ENCODE measurements at places on chromosomes 3 and 15. TPM values are rescaled to one million over a fixed set of nuclear protein-coding genes. Genes with fewer than 3 reads are reported as not detected.

- H3K4me3 ChIP-seq, result no peak overlapping the region
- no peak overlapping the region for H3K27ac ChIP-seq
- no peak for DNase-seq
- H3K4me1 ChIP-seq, result peaks cover 5% of the 10 kb centered on the region
- H3K27me3 ChIP-seq, result peaks cover 5% of the 10 kb centered on the region
Measured at GRCh38 chr15:86483936-86484335, 404.3 kb downstream of the AGBL1 start.

Gene PLCH1
- 1.1 TPM for total RNA-seq

DNA sequence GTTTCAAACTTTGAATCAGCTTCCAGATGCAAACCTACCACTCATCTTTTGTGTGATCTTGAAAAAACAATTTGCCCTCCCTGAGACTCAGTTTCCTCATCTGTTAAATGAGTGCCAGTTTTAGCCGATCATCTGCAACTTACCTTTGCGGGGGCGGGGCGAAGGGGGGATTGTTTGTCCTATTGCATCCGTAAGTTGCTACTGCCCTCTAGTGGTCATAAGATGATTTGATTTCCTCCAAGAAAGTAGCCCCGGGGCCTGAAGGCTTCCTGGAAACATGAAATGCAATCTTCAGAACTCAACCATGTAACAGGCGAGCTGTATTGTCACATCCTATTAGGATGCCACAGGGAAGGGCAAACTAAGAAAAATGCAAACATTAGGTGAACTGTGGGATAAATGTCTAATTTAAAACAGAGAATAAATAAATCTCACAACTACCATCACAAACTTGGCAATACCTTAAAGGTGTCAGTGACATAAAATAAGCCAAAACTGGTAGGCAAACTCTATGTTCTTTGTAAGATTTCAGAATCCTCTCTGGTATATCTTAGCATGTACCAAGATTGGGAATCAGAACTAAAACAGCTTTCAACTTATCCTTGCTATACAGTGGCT is 63.5 kb upstream of the CLDN18 start:
- no peaks in the 10 kb centered on the region for H3K4me1 ChIP-seq
- no peaks in the 10 kb centered on the region for H3K36me3 ChIP-seq
- peak; percentile 43 for DNase-seq
- no peaks in the 10 kb centered on the region for H3K27me3 ChIP-seq

Gene ANKRD63
- not detected for total RNA-seq

DNA sequence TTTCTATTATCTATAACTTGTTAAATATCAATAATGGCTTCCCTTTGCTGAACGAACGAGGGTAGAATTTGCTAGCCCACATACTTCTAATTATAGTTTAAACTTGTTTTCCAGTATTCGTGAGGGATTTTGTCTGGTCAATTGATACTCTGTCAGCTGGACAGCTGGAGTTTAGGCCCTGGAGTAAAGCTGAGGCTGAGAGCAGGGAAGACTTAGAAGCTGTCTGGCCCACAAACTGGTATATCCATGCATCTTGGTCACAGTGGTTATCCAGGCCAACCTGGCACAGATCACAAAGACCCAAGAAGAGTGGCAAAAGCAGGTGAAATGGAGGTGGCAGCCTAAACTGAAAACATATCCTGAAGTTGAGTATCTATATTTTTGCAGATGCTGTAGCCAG is 19.3 kb downstream of the ARHGAP31 start:
- H3K36me3 ChIP-seq, result peaks cover 4% of the 10 kb centered on the region
- no peak overlapping the region for H3K4me3 ChIP-seq

GRCh38 chr3:66053550-66054094 is 14.9 kb upstream of the MAGI1 start:
- no peaks in the 10 kb centered on the region for H3K36me3 ChIP-seq
- H3K27ac ChIP-seq, result no peak overlapping the region
- H3K27me3 ChIP-seq, result no peaks in the 10 kb centered on the region
- H3K4me1 ChIP-seq, result no peaks in the 10 kb centered on the region
- H3K4me3 ChIP-seq, result no peak overlapping the region
- DNase-seq, result no peak

Gene SPESP1
- 0.58 TPM for total RNA-seq

GRCh38 chr3:54845551-54845950 is 82.3 kb downstream of the LRTM1 start:
- H3K27me3 ChIP-seq, result no peaks in the 10 kb centered on the region
- no peaks in the 10 kb centered on the region for H3K36me3 ChIP-seq
- H3K27ac ChIP-seq, result no peak overlapping the region
- no peaks in the 10 kb centered on the region for H3K4me1 ChIP-seq

Gene P2RY1
- 1.7 TPM for total RNA-seq

Gene OR5K3
- total RNA-seq, result not detected

GRCh38 chr15:37134699-37135131 is 34.4 kb upstream of the MEIS2 start:
- H3K4me1 ChIP-seq, result no peaks in the 10 kb centered on the region
- no peak overlapping the region for H3K4me3 ChIP-seq
- H3K27ac ChIP-seq, result no peak overlapping the region
- no peak for DNase-seq
- no peaks in the 10 kb centered on the region for H3K36me3 ChIP-seq
- H3K27me3 ChIP-seq, result peaks cover 22% of the 10 kb centered on the region

Gene NR2E3
- total RNA-seq, result not detected

Gene RTP3
- total RNA-seq, result not detected

- H3K27ac ChIP-seq, result peak overlapping the region; percentile 41
- peak overlapping the region; percentile 77 for H3K4me3 ChIP-seq
- peak; percentile 37 for DNase-seq
- no peaks in the 10 kb centered on the region for H3K36me3 ChIP-seq
- H3K27me3 ChIP-seq, result no peaks in the 10 kb centered on the region
- H3K4me1 ChIP-seq, result peaks cover 12% of the 10 kb centered on the region
Measured at GRCh38 chr15:52651868-52652267, 27.3 kb downstream of the ATOSA start.

- no peak for DNase-seq
- H3K4me1 ChIP-seq, result no peaks in the 10 kb centered on the region
- H3K36me3 ChIP-seq, result peaks cover 29% of the 10 kb centered on the region
Measured at GRCh38 chr3:28267984-28268849, 26.8 kb downstream of the CMC1 start.

DNA sequence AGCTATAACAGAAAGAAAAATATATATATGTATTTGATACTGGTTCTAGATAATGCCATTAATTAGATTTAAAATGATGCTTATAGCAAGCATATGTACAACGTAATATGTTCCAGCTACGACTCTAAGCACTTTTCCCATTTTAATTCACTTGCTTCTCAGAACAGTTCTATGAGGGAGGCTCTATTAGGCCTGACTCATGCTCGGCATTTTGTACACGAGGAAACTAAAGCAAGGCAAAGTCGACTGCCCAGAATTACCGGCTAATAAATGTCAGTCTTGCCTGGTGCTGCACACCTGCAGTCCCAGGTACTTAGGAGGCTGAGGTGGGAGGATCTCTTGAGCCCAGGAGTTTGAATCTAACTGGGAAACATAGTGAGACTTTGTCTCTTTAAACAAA is 106.0 kb downstream of the PTPRG start:
- H3K36me3 ChIP-seq, result no peaks in the 10 kb centered on the region
- no peaks in the 10 kb centered on the region for H3K4me1 ChIP-seq
- no peaks in the 10 kb centered on the region for H3K27me3 ChIP-seq
- no peak overlapping the region for H3K4me3 ChIP-seq
- no peak for DNase-seq

Gene GOLGA6A
- total RNA-seq, result 0.46 TPM

Gene GPR15
- total RNA-seq, result 4.6 TPM

- DNase-seq, result no peak
- no peaks in the 10 kb centered on the region for H3K36me3 ChIP-seq
- peaks cover 7% of the 10 kb centered on the region for H3K4me1 ChIP-seq
- H3K27ac ChIP-seq, result no peak overlapping the region
Measured at GRCh38 chr3:190863119-190863465, 598 bp upstream of the GMNC start.

Gene IL17RD
- 0.09 TPM for total RNA-seq

- DNase-seq, result no peak
- no peaks in the 10 kb centered on the region for H3K36me3 ChIP-seq
- no peak overlapping the region for H3K27ac ChIP-seq
- H3K27me3 ChIP-seq, result peaks cover 16% of the 10 kb centered on the region
Measured at GRCh38 chr3:142239421-142239820, 14.0 kb upstream of the GK5 start.

- peak within 1 kb of the TSS; percentile 13 for H3K27ac ChIP-seq
- peaks cover 48% of the 10 kb centered on the region for H3K27me3 ChIP-seq
- H3K36me3 ChIP-seq, result no peaks in the 10 kb centered on the region
- DNase-seq, result no peak
- H3K4me1 ChIP-seq, result peaks cover 40% of the 10 kb centered on the region
- peak within 1 kb of the TSS; percentile 83 for H3K4me3 ChIP-seq
Measured at GRCh38 chr15:48963524-48964113, at the start of gene SHC4. Gene SHC4 (minus strand): TSS chr15:48963919. CDS start chr15:48963015, 904 bp downstream.

Gene KCNMB3
- 0.89 TPM for total RNA-seq

DNA sequence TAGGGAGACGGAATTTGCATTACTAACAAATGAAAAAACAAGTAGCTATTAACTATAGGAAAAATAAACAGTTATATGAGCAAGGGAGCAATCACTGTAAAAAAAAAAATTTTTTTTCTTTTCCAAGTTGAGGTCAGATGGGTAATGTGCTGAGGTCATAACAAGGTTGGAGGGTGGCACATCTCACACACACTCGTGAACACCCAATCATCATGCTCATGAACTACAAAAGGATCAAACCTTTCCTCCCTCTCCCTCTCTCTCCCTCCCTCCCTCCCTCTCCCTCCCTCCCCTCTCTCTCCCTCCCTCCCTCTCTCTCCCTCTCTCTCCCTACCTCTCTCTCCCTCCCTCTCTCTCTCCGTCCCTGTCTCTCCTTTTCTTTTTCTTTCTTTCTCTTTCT is 97.9 kb upstream of the CGNL1 start:
- peaks cover 7% of the 10 kb centered on the region for H3K36me3 ChIP-seq
- H3K4me3 ChIP-seq, result no peak overlapping the region
- peak overlapping the region; percentile 45 for H3K27ac ChIP-seq

Gene LRTM1
- total RNA-seq, result not detected

Gene CD86
- 2.4 TPM for total RNA-seq

Gene LINS1
- total RNA-seq, result 51.2 TPM

GRCh38 chr3:78913711-78914110 is 854.1 kb downstream of the ROBO1 start:
- H3K27me3 ChIP-seq, result no peaks in the 10 kb centered on the region
- no peak for DNase-seq
- H3K4me1 ChIP-seq, result no peaks in the 10 kb centered on the region
- H3K4me3 ChIP-seq, result no peak overlapping the region

DNA sequence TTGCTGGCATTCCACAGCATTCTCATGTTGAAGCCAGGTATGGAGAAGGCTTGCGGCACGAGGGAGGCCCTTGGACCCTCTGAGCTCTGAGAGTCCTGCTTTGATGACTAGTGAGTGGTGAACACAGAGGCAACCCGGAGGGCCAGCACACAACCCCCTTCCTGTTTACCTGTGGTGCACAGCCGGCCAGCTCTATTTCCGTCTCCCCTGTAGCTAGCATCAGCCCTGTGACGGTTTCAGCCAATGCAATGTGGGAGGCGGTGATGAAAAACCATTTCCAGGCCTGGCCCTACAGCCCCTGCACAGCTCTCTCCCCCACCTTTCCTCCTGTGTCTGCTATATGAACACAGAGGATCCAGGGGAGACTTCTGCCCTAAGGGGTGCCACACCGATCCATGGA is 76.8 kb upstream of the KLHL25 start:
- DNase-seq, result no peak
- H3K36me3 ChIP-seq, result no peaks in the 10 kb centered on the region
- peaks cover 21% of the 10 kb centered on the region for H3K27me3 ChIP-seq
- H3K4me3 ChIP-seq, result no peak overlapping the region
- H3K4me1 ChIP-seq, result no peaks in the 10 kb centered on the region
- no peak overlapping the region for H3K27ac ChIP-seq

DNA sequence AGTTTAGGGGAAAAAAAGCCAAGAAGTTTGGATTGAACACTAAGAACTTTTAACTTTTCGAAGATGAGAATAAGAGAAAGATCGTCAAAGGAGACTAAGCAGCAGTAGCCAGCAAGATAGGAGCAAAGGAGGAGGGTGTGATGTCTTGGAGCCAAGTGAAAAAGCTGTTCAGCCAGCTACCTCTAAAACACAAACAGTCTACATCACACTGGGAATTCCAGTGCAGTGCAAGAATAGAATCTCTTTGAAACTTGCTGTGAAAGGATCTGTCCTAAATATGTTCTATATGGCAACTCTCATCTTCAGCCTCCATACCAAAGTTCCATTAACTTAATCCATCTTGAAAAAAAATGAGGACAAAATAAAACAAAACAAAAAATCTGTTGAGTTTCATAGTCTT is 541.5 kb downstream of the MAGI1 start:
- H3K27me3 ChIP-seq, result no peaks in the 10 kb centered on the region
- H3K27ac ChIP-seq, result no peak overlapping the region
- H3K4me3 ChIP-seq, result no peak overlapping the region
- no peaks in the 10 kb centered on the region for H3K36me3 ChIP-seq
- no peaks in the 10 kb centered on the region for H3K4me1 ChIP-seq
- DNase-seq, result no peak

GRCh38 chr3:55330756-55331155 is 156.3 kb downstream of the WNT5A start:
- no peak for DNase-seq
- H3K4me3 ChIP-seq, result no peak overlapping the region
- H3K36me3 ChIP-seq, result peaks cover 2% of the 10 kb centered on the region
- H3K27ac ChIP-seq, result no peak overlapping the region

- no peaks in the 10 kb centered on the region for H3K27me3 ChIP-seq
- H3K27ac ChIP-seq, result no peak overlapping the region
- no peak for DNase-seq
- H3K4me3 ChIP-seq, result no peak overlapping the region
- no peaks in the 10 kb centered on the region for H3K36me3 ChIP-seq
Measured at GRCh38 chr15:39078026-39078425, 502.9 kb upstream of the THBS1 start.

GRCh38 chr3:13513913-13514517 is 33.9 kb downstream of the HDAC11 start:
- H3K4me3 ChIP-seq, result no peak overlapping the region
- H3K4me1 ChIP-seq, result no peaks in the 10 kb centered on the region
- no peak overlapping the region for H3K27ac ChIP-seq
- no peaks in the 10 kb centered on the region for H3K36me3 ChIP-seq

DNA sequence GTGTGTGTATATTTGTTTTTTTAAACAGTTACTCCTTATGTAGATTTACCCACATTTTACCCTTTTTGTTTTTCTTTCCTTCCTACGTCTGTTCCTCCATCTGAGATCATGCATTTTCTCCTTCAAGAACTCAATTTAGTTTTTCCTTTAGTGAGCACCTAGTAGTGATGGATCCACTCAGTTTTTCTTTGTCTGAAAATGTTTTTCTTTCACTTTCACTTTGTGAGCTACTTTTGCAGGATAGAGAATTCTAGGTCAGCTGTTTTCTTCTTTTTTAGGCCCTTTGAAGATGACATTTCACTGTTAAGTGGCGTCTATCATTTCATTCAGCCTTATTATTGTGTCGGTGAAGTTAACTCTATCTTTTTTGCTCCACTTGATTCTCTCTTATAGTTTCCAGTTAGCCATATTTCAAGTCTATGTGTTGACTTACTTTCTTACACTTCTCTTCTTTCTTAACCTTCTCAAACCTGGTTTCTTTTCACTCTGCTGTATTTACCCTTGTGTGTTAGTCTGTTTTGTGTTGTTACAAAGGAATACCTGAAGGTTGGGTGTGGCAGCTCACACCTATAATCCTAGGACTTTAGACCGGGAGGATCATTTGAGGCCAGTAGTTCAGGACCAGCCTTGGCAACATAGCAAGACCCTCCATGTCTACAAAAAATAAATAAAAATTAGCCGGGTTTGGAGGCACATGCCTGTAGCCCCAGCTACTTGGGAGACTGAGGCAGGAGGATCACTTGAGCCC is 55.8 kb downstream of the PRKCI start:
- no peak for DNase-seq
- peak overlapping the region; percentile 70 for H3K4me3 ChIP-seq
- H3K27me3 ChIP-seq, result no peaks in the 10 kb centered on the region
- no peaks in the 10 kb centered on the region for H3K36me3 ChIP-seq
- H3K27ac ChIP-seq, result peak overlapping the region; percentile 92

- H3K27me3 ChIP-seq, result peaks cover 22% of the 10 kb centered on the region
- DNase-seq, result no peak
- no peak overlapping the region for H3K4me3 ChIP-seq
Measured at GRCh38 chr3:98777801-98778220, 14.7 kb downstream of the ST3GAL6 start.
